ENCODE measurements at places on chromosomes 4 and X.
A peak's percentile ranks its signal among the peaks of the same experiment; 100 is the strongest.

DNA sequence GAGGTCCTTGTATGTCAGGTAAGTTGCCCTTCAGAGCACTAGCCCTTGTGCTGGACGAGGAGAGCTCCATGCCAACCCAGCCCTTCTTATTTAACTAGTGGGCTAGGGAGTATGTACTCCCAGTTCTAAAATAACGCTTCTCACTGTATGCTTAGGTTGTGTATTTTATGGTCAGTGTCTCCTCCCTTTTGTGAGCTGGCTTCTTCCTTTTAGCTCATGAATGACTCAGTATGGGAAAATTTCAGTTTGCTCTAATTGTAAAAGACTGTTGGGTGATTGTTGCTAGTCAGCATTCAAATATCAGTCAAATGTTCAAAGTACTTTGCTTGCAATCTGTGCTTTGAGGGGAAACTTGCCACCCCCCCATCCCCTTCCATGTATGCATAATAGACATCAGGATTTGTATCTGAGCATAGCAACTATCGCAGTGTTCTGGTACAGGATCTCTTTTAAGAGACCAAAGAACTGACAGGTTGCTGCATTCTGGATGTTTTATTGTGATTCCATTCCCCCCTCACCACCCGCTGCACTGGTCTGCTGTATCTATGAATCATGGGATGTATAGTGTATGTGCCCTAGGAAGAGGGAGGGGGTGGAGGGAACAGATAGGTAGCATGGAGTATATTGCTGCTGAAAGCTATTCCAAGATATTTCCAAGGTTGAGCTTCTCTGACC, 34.7 kb downstream of the DLG3 start:
- no peak for DNase-seq

DNA sequence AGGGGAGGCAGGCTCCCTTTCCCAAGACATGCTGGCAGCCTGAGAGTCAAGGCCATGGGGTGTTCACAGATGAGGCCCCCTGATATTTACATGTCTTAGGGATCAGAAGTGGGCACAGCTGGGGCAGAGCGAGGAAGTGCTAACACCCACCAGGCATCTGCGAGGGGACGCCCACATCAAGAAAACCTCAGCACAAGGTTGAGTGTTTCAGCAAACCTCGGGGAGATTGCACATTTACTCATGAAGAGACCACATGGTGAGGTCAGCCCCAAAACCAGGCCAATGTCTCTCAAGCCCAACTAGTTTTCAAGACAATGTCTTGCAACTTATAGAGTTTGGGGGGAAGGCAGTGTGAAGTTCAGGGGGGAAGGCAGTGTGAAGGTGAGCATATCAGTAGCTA, 55.2 kb downstream of the CLNK start:
- DNase-seq: peak; percentile 29

- DNase-seq: no peak
Observed at GRCh38 chr4:152849350-152849749, 69.6 kb downstream of the ARFIP1 start.

GRCh38 chrX:106955004-106955772, 35.0 kb downstream of the CLDN2 start:
- no peak for DNase-seq
